Heart left ventricle (tissue), 16 donors: ENCODE measurements at places on chromosomes 2 and 18. TPM values are rescaled to one million over a fixed set of nuclear protein-coding genes. Genes with fewer than 3 reads are reported as not detected.

PRKCE gene
- total RNA-seq = 19.7 TPM

GRCh38 chr18:12023375-12023774 is 42.1 kb downstream of the IMPA2 start:
- no peak for DNase-seq

DNA sequence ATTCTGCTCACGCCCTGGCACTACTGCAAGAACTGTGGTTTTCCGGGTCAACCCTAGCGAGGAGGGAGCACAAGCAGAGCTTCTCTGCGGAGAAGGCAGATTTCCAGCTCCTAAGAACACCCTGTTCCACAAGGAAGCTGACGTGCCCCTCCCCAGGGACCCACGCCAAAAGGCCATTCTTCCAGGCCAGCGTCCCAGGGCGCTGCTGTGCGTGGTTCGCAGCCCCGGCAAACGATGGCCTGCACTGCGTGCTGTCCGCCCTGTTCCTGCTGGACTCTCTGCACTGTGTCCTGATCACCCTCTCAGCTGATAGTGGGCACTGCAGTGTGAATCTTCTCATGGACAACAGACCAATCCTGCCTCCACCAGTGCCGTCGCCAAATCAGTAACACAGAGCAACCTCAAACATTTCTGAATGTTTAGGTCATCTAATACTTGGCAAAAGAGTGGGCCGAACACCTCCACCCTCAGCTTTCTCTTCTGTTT is 49.1 kb downstream of the ADI1 start:
- peak; percentile 94 for DNase-seq

GRCh38 chr2:70738159-70738558 is 29.8 kb downstream of the ADD2 start:
- DNase-seq = no peak

ZDBF2 gene
- total RNA-seq = 5.7 TPM
